Left ventricle myocardium inferior (tissue), 1 donor: ENCODE measurements at places on chromosomes 1 and 21.

DNA sequence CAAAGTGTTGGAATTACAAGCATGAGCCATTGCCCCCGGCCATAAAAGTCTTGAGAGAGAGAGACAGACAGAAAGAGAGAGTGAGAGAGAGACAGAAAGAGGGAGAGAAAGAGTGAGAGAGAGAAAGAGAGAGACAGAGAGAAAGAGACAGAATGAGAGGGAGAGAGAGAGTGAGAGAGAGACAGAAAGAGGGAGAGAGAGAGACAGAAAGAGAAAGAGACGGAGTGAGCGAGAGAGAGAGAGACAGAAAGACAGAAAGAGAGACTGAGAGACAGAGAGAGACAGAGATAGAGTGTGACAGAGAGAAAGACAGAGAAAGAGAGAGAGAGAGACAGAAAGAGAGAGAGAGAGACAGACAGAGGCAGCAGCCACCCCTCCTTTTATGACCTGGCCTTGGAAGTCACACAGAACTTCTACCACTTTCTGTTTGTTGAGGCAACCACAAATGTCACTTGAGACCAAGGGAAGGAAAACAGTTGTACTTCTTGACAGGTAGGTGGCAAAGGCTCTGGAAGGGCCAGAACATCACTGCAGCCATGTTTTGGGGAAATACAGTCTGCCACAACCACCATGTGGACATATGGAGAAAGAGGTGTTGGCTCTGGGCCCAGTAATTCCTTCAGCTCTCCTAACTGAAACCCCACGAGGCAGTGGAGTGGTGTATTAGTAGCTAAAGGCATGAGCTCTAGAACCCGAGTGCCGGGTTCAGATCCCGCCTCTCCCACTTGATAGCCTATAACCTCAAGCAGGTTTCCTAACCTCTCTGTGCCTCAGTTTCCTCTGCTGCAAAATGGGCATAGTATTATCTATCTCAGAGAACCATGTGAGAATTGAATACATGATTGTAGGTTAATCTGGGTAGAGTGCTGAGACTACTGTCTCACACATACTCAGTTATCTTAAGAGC is 50.6 kb downstream of the TNFRSF8 start:
- no peak for DNase-seq

DNA sequence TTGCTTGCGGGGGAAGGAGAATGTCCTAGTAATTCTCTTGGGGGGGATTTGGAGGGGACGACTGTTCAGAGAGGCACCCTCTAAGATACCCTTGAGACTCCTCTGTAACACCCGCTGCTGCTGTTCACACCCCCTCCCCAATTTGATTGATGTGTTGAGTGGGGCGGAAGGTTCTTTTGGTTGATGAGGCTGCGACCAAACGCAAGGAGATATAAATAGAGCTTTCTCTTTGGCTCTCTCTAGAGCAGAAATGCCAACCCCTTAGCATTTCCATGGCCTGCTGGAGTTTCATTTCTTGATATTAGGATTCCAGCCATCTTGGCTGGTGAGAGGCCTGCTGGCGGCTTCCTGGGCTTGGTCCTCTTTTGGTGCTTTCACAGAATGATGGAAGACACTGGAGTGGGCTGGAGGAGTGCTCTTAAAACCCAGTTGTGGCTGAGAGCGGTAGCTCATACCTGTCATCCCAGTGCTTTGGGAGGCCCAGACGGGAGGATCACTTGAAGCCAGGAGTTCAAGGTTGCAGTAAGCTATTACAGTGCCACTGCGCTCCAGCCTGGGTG is 2.0 kb downstream of the PIK3CD start:
- DNase-seq: no peak

DNA sequence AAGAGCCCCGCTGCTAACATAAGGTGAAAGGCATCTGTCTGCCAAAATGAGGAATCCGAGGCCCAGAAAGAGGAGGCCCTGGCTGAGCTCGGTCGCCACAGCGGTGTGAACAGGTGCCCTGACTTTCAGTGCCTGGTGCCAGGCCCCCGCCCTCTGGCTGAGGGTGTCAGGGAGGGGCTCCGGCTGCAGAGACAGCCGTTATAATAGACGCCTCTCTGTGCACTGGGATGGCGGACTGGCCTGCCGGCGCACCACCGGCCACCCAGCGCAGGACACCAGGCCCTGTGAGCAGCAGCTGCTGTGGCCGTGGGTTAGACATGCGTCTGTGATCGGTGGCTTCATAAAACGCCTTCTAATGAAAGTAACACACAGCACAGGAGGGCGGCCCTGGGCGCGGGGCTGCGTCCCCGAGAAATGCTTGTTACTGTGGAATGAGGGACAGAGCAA is 51.4 kb upstream of the ACTRT2 start:
- DNase-seq: no peak

- DNase-seq: no peak
Observed at GRCh38 chr1:202319381-202320080, 22.2 kb downstream of the UBE2T start.

- DNase-seq: no peak
Observed at GRCh38 chr1:44613941-44614340, 60.3 kb downstream of the TMEM53 start.

DNA sequence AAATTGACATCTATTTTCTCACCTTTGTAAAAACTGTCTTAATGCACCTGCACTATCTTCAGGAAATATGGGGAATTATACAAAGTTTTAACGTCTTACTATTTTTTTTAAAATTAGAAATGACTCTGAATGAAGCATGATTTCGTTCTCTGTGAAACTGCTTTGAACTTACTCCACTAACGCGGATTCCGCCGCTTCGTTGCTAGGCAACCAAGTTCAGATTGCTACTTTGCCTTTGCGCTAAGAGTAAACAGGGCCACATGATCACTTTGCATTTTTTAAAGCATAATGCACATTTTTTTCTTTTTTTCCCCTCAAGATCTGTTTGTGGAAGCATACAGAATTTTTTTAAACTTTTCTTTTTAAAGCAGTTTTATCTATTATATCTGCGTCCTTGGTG is 690.5 kb downstream of the BRINP3 start:
- DNase-seq: no peak

DNA sequence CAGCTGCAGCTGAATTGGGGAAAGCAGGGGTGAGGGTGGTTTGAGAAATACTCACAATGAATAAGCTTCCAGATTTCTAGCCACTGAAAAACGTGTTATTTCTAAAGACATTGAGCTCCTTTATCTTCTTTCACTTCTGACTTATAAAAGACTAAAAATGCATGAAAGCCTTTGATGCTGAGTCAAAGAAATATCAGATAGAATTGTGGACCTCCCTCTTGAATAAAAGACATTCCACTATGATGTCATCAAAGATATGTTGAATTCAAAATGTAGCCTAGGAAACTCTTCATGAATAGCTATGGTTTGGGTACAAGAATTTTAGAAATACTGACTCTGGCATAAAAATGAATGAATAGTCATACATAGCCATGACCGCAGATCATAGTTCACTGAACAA is 44.7 kb upstream of the COL24A1 start:
- no peak for DNase-seq
